ENCODE measurements at places on chromosomes 16 and 17.
A peak's percentile ranks its signal among the peaks of the same experiment; 100 is the strongest.

- DNase-seq, result peak; percentile 88
These were observed 2.0 kb downstream of the CORO7 start for GRCh38 chr16:4414187-4414917.

DNA sequence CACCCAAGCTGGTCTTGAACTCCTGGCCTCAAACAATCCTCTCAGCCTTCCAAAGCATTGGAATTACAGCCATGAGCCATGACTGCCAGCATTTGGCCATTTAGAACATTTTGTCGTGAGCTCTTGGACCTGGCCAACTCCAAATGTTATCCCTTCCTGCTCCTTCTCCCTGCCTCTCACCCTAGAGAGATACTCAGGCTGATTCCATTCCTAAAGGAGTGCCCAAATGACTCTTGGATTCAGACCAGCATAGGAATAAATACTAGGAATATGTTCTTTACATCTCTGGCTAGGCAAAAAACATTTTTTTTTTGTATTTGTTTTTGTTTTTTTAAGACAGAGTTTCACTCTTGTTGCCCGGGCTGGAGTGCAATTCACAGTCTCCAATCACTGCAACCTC lies 15.5 kb downstream of the FZD2 start:
- DNase-seq, result no peak

DNA sequence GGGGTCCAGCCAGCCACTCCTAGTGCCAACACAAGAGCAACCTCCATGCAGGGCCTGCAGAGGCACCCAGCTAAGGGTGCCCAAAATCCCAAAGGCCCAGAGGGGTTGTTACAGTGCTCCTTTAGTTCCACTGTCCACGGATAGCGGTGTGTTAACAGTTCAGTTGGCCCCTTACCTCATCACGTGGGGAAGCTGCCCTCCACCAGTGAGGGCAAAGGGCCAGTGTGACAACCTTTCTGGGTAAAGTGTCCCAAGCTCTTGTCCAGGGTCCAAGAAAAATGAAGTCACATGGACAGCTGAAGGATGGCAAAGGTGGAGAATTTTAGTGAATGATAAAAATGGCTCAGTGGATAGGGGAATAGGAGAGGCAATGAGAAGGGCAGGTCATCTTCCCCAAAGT lies 8.7 kb upstream of the MKS1 start:
- DNase-seq, result no peak

- no peak for DNase-seq
These were observed 42.9 kb downstream of the GAS7 start for GRCh38 chr17:10155371-10156076.

DNA sequence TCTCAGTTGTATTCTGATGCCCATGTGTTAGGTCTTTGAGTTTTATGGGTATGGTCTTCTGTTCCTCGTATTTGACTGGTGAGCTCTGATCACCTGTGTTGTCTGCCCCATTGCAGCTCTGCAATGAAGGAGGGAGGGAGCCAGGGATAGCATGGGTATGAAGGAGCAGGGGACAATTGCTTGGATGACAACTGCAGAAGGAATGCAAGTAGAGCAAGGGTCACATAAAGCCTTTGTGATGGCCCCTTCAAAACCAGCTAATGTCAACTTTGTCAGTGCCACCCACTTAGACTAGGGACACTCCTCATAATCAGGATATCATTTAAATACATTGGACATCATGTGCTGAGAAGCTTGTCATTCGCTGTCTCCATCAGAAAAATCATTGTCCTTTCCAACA lies 152.7 kb upstream of the MAF start:
- DNase-seq, result no peak

GRCh38 chr16:1069154-1069553 lies 3.4 kb upstream of the SSTR5 start:
- no peak for DNase-seq

DNA sequence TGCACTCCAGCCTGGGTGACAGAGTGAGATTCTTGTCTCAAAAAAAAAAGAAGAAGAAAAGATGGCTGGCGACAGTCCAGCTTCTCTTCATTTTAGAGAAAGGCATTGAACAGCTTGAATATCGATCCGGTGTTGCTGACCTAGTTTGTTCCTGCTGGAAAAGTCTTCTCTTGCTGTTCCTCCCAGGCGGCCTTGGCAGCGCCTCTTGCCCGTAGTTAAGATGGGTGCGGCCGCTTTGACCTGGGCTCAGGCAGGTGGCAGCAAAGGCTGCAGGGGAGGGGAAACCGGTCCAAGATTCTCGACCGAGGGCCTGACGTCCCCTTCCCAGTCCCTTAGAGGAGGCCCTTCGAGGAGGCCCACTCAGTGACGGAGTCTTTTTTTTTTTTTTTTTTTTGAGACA lies 3.8 kb upstream of the ZNF764 start:
- no peak for DNase-seq

DNA sequence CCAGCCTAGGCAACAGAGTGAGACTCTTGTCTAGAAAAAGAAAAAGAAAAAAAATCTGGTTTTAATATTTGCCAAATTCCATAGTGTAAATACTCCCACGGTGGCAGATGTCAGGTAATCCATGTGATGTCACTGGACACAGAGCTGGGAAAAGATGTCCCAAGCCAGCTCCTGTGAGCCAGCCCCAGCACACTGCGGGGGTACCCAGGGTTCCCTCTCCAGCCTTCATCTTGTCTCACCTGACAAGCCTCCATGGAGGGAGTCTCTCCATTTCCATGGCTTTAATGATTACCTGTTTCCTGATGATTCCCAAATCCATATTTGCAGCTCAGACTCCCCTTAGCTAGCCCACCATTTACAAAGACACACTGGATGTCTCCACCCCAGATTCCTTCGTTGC lies 4.6 kb downstream of the CD300LB start:
- DNase-seq, result no peak

GRCh38 chr16:68750193-68750695 lies 13.2 kb downstream of the CDH1 start:
- DNase-seq, result no peak

DNA sequence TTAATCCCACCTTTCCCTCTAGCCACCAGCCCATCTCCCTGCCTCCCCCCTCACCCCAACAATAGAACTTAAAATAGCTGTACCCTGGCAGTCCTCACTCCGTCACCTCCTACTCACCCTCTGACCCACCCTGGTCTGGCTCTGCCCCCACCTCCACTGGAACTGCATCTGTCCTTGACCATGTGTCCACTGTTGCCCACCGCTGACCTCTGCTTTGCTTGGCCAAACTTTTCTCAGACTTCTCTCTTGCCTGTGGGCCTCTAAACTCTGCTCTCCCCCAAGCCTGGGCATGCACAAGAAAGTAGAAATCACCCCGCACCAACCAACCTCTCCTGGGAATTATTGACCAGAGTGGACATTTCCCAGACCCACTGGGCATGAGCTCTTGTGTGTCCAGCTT lies 169.8 kb downstream of the WSCD1 start:
- no peak for DNase-seq

- no peak for DNase-seq
These were observed 1.5 kb downstream of the MFSD6L start for GRCh38 chr17:8797621-8798175.

GRCh38 chr17:75133001-75133400 lies 1.5 kb upstream of the NT5C start:
- no peak for DNase-seq

DNA sequence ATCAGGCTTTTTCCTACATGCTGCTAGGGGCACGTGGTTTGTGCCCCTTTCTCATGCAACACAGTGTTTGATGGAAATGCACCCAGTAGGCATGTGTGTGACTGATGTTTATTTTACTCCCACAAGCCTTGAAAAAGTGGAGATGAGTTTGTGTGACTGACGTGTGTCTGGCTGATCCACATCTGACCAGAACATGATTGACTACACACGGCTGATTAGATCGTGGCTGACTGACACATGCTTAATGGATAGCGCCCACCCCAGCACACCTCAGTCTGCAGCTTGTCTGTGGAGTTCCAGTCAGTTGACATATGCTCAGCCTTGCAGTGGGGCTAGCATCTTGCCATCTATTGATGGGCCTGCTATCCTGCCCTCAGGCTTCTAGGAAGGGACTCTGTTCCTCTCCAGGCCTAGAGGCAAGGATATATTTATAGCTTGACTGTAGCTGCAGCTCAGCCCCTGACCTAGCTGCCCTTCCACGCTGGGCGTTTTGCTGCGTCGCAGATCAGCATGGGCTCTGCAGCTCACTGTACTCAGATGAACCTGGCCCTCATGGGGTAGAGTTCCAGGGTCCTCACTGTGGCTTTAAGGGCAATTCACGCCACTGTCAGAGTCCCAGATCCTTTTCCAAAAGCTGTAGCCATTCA lies 112.3 kb downstream of the HS3ST2 start:
- no peak for DNase-seq

Measured in stimulated activated effector memory CD8-positive, alpha-beta T cell treated with anti-CD3 and anti-CD28 coated beads, Interleukin-12 subunit alpha, Interleukin-12 subunit beta, amount 100 ng/mL, for 72 hours (primary cell).